ENCODE measurements at places on chromosomes 1 and 21. TPM values are rescaled to one million over a fixed set of nuclear protein-coding genes. Genes with fewer than 3 reads are reported as not detected.

The BTF3L4 gene
- 34.0 TPM for total RNA-seq

The SPRR1A gene
- not detected for total RNA-seq

The CRYAA gene
- not detected for total RNA-seq

The C1orf210 gene
- total RNA-seq = not detected

The ORC1 gene
- 17.9 TPM for total RNA-seq
